Stimulated activated CD8-positive, alpha-beta memory T cell treated with anti-CD3 and anti-CD28 coated beads, Interleukin-4, amount 100 ng/mL, for 24 hours (primary cell): ENCODE measurements at places on chromosomes 16 and 17.
A peak's percentile ranks its signal among the peaks of the same experiment; 100 is the strongest.

DNA sequence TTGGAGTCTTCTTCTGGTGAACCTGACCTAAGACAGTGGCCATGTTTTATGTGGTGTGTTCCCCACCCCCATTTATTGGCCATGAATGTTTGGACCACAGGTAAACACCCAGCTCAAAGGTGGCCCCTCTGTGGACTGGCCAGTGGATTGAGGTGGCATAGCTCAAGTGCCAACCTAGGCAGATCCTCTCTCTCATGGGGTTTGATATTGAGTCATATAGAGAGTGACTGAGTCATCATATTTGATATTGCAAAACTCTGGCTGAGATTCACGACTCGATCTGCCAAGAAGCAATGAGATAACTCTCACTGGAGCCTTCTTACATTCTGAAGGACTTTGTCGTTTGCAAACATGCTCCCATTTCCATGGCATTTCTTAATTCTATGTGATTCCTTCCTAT, 10.5 kb upstream of the TEKT3 start:
- DNase-seq = no peak

- no peak for DNase-seq
Observed at GRCh38 chr17:74243013-74243755, 29.8 kb downstream of the TTYH2 start.

GRCh38 chr17:10337976-10338375, 34.8 kb downstream of the MYH13 start:
- DNase-seq = no peak

DNA sequence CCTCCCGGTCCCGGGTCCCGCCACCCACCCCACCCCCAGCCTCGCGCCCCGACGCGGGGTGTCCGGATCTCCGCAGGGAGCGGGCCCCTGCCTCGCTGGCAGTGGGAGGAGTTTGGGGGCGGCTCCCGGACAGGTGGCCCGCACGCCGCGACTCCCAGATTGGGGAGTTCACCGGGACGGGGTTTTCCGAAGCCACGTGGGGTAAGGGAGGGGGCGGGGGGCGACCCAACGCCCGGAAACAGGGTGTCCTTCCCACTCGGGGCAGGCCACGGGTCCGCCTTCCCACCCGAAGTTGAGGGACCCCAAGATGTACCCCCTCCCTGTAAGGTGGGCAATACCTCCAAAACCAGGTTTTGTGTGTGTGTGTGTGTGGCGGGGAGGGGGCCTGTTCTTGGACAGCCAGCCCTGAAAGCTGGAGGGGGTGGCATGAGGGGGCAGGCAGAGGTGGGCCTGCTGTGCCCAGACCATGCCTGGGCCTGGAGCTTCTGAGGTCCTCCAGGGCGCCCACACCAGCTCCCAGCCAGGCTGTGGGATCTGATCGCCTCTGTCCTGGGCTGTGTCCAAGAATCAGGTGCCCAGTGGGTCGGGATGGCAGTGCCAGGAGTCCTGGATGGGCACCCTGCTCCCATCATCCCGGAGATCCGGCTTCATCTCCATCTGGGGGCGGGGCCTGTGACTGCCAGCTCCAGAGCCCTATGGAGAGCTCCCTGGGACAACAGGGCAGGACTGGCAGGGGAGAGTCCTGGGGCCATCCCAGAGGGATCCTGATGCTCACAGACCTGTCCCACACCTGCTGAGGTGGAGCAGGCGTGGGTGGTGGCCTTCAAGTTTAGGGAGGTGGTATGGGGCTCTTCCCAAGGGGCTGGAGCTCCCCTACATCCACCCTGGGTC, 767 bp downstream of the SYNGR2 start:
- peak; percentile 51 for DNase-seq

- DNase-seq = peak; percentile 30
Observed at GRCh38 chr17:55576996-55577586, 65.8 kb upstream of the SMIM36 start.

DNA sequence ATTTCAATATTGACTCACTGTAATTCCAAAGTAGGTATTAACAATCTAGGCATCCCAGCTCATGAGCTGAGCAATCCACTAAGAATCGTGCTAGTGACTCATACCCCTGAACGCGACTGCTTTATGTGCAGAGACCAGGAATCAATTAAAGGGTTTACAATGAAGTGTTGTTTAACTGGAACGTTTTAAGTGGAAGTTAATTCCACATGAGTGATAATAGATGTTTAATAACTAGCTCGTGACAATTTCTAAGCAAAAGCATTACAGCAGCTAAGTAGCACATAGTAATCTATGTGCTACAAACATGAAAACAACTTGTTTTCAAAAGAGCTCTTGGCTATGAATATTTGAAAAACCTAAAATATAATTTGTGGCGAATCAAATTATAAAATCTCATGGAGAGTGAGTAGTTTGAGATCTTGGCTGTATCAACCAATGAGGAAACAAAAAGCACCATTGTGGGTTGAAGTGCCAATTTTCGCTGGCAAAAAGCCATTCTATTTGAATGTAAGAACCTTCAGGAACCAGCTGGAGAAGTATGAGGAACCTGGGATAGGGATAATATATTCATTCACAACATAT, 9.4 kb downstream of the GJC1 start:
- no peak for DNase-seq

- no peak for DNase-seq
Observed at GRCh38 chr16:85234310-85235204, 122.3 kb upstream of the CIBAR2 start.

GRCh38 chr17:50363217-50364060, 9.5 kb downstream of the MRPL27 start:
- DNase-seq = no peak

GRCh38 chr17:10183931-10184930, 14.2 kb downstream of the GAS7 start:
- DNase-seq = no peak

GRCh38 chr16:5865236-5865635, 767.6 kb upstream of the EEF2KMT start:
- no peak for DNase-seq

- DNase-seq = no peak
Observed at GRCh38 chr16:58411736-58412614, 19.7 kb downstream of the GINS3 start.

DNA sequence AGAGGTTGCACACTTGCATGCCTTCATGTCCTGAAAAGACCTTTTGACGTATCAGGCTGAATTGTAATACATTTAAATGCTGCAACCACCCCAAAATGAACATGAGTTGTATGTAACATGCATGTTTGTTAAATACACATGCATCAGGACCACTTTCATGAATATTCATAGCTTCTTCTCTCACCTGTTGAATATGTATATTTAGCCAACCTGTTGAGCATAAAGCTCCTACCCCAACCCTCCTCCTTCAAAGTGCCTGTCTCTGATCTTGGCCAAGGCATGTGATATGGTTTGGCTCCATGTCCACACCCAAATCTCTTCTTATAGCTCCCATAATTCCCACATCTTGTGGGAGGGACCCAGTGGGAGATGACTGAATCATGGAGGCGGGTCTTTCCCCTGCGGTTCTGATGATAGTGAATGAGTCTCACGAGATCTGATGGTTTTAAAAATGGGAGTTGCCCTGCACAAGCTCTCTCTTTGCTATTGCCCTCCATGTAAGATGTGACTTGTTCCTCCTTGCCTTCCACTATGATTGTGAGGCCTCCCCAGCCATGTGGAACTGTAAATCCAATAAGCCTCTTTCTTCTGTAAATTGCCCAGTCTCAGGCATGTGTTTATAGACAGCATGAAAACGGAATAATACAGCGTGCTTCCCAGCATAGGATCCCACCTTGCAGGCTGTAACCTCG, 3.8 kb upstream of the CRYM start:
- DNase-seq = no peak

- no peak for DNase-seq
Observed at GRCh38 chr17:65772989-65773388, 211.5 kb upstream of the AXIN2 start.

- no peak for DNase-seq
Observed at GRCh38 chr17:81578561-81579225, 26.5 kb upstream of the FAAP100 start.

DNA sequence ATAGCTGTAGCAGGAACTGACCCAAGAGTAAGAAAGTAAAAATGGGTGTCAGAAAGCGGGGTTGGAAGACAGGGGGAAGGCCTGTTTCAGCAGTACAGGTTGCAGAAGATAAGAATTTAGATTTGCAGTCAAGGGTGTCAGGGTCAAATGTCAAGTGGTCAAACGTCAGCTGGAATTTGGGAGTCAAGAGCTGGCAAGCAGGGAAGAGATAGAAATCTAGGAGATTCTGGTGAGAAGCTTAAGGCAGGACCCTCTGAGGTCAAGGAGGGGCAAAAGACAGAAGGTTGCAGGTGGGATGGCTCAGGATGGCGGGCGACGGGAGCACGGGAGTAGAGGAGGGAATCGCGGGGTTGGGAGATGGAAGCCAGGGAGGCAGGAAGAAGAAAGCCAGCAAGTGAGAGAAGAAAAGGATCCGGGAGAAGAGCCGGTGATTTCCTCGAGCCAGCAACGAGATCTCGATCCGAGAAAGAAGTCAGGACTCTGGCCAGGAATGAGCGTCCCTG, 335 bp downstream of the SLC25A35 start:
- DNase-seq = no peak

DNA sequence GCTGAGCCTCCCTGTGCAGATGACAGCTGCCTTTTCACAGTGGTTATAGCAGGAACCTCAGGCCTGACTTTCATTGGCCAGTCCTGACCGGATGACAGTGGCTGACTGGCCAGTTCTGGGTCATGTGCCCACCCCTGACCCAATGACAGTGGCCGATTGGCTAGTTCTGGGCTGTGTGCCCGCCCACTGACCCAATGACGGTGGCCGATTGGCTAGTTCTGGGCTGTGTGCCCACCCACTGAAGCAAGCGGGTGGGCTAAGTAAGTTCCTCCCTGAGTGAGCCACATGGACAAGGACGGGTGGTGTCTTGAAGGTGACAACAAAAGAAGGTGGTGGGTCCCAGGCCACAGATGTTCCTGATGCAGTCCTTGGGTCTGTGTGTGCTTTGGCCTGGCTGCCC, 9.5 kb downstream of the DEF8 start:
- no peak for DNase-seq

GRCh38 chr16:5875416-5875815, 777.8 kb upstream of the EEF2KMT start:
- DNase-seq = no peak

- DNase-seq = no peak
Observed at GRCh38 chr17:58079300-58080033, 3.8 kb upstream of the DYNLL2 start.

DNA sequence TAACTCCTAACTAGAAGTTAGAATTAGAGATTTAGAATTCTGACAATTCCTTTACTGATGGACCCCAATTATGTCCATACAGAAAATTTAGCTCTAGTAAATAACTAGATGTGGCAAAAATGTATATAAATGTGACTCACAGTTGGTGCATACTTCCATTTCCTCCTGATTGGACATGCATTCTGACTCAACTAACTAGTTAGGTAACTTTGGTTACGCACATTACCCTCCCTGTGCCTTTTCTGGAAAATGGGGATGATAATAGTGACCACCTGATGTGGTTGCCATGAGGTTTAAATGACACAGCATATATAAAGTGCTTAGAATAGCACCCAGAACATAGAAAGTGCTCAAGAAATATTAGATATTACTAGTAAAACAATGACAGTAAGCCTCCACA, 550.0 kb upstream of the SALL1 start:
- no peak for DNase-seq

- DNase-seq = no peak
Observed at GRCh38 chr17:51029142-51029541, 91.5 kb downstream of the SPAG9 start.

DNA sequence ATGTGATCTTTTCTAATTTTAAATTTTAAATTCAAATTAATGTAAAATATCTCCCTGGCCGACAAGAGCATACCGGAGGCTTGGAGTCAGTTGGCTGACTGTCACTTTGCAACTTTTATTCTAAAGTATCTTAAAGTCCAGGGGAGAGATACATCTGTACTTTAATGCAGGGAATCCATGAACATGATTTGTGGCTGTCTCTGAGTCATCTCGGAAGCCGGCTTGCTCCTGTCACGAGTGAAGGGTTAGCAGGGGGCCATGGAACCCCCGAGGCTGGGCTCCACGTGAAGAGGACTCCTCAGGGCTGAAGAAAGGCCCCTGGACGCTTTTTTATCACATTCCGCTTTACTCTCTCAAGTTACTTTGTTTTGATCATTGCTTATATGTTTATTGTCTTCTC, 13.3 kb downstream of the TVP23A start:
- no peak for DNase-seq

DNA sequence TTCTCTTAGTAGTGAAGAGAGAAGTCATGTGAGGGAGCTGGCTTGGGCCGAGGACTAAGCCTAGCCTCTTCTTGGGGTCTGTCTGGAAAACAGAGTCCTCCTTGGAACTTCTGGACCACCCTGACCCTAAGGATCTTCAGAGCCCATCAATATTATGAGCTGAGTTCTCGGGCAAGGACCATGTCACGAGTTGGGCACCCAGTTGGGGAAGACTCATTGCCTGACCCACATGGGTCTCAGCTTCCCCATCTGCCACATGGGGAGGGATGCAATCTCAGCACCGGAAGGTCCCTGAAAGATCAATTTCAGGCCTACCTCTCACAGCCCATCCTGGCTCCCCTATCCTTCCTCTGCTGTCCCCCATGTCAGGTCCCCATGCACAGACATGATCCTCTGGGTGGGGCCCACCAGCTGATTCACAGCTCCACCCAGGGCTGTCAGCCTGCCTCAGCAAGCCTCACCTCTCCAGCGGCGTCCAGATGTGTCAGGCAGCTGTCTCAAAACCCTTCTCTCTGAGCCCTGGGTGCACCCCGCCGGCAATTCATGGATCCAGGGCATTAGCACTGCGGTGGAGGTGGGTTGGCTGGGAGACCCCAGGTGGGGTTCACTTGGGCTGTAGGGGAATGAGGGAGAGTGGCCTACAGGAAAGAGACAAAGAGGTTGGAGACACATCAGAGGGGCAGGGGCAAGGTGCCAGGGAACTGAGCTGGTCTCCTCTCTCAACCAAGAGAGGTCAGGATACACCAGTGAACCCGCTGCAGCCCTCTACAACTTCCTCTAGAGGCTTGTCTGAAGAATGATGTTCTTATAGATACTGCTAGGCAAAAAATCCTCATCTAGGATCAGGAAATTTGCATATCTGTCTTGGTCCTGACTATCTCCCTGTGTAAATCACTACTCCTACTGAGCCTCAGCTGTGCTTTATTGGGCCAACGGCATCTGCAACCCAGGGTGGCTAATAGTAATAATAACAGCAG, 1.8 kb downstream of the NLRP1 start:
- DNase-seq = no peak
